Renal cortex interstitium (tissue), 15 donors: ENCODE measurements at places on chromosomes 5 and 9. TPM values are rescaled to one million over a fixed set of nuclear protein-coding genes. Genes with fewer than 3 reads are reported as not detected.

DNA sequence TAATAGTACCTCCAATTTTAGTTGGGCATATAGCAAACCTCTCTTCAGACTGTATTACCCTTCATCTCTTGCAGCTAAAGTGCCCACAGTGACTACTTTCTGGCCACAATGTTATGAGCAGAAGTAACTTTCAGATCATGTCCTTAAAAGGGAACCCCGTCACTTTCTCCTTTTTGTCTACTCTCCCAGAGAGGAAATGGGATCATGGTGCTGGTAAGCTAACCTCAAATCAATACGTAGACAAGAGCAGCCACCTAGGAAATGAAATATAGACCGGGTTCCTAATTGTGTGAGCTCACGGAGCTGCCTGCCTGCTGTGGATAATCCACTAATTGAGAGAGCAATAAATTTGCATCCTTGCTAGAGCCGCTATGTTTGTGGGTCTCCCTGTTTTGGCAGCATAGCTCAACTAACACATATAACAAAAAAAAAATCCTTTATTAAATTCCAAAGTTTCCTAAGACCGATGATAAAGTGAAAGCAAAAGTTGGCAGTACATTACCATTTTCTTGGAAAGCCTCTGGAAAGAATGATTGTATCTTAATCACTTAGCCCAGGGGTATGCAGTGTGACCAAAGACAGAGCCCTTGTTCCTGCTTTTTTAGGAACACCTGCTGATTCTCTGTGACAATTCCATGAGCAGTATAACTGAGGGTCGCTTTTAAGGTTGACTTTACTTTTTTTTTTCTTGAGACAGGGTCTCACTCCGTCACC, 5.6 kb upstream of the IL7R start:
- no peak for DNase-seq

- DNase-seq: no peak
These were observed 497.9 kb downstream of the ARHGEF28 start for GRCh38 chr5:74123929-74124328.

The REEP2 gene
- 13.3 TPM for polyA plus RNA-seq

The CYLC2 gene
- polyA plus RNA-seq: not detected

The ACTL7B gene
- not detected for polyA plus RNA-seq
